ENCODE measurements at places on chromosomes 5 and 9.

DNA sequence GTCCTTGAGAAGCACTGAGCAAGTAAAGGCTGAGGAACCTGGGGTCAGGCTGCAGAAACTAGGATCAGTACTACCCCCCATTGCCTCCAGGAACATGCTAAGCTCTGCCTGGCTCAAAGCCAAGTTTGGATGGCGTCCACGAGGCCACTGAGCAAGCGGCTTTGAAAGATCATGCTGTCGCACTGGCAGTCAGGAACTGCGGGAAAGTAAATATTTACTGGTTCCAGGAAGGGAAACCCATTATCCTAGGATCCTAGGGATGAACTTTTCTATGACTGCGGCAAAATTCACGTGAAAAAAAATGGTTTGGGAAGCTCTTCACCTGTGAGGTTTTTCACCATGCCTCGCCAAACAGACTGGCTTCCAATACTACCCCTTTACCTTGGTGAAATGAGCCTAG lies 75.3 kb upstream of the PJA2 start:
- DNase-seq, result peak; percentile 56

GRCh38 chr5:179912951-179913350 lies 5.3 kb upstream of the TBC1D9B start:
- DNase-seq, result no peak

GRCh38 chr9:11141357-11141756 lies 528.6 kb upstream of the PTPRD start:
- DNase-seq, result no peak

GRCh38 chr5:14414007-14414406 lies 167.6 kb upstream of the OTULINL start:
- no peak for DNase-seq

DNA sequence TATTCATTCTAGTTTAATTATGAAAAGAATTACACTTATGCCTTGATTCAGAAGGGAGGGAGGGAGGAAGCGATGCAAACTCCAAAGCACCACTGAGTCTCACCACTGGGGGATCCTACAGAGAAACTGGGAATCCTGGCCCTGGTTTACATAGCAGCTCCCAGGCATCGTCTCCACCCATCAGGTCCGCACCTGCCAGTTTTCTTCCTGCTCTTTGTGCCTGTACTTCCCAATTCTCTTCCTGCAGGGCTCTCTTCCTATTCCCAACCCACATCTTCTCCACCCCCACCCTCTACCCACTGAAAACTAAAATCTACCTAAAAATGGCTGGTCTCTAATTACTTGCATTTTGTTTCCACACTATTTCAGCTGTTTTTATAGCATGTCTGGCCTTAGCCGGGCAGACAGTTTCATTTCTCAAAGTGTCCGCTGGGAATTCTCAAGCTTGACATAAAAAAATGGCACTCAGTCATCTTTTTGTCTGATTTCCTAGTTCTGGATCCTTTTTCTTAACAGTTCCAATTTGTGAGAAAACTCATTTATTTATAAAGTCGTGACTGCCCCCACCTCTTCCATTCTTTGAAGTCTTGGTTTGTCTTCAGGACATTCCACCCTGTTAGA lies 1.6 kb upstream of the TNIP1 start:
- DNase-seq, result no peak

GRCh38 chr5:100790170-100790665 lies 112.9 kb downstream of the ST8SIA4 start:
- no peak for DNase-seq

DNA sequence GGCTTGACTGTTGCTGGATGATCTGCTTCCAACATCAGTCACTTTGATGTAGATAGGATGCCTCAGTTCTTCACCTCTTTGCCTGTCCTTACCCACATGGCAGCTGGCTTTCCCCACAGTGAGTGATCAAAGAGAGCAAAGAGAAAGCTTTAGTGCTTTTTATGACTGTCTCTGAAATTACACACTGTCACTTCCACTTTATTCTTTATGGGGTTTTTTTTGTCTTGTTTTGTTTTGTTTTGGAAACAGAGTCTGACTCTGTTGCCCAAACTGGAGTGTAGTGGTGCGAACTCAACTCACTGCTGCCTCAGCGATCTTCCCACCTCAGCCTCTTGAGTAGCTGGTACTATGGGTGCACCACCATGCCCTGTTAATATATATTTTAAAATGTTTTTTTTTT lies 32.4 kb upstream of the C5orf24 start:
- DNase-seq, result no peak

DNA sequence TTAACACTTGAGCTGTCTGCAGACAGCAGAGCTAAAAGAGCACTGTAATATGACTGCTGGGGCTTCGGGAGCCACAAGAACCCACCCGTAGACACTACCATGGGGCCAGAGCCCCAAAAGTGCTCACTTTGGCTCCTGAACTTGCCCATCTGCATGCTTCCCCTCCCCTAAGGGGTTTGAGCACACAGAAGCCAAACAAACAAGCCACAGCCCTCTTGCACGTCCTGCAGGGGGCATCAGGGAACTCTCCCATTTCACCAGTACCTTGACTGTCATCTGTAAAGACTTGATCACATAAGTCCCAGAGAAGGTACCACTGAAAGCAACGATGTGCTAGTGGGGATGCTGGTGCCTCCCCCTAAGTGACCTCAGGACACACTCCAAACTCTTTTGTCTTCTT lies 681.8 kb downstream of the SEMA5A start:
- no peak for DNase-seq

DNA sequence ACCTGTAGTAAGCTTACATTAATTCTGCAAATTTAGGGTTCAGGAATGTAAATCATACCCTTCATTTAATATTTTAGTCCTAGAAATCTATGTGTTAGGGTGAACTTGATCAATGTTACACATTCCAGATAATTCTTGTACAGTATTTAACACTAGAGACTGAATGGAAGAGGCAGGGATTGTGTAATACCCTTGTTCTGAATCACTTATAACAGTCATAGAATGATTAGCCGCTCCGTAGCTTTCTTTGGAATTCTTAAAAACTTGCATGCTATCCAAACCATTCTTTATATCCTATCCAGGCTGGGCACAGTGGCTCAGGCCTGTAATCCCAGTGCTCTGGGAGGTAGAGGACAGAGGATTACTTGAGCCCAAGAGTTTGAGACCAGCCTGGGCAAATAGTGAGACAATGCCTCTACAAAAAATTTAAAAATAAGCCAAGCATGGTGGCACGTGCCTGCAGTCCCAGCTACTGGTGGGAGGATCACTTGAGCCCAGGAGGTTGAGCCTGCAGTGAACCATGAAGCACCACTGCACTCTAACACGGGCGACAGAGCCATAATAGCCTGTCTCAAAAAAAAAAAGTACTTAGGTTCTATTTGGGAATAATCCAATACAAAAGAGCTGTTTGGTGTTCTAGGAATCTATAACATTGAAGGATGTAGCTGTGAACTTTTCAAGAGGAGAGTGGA lies 8.3 kb downstream of the ZNF483 start:
- DNase-seq, result no peak

- no peak for DNase-seq
Observed at GRCh38 chr9:28267351-28267750, 694.1 kb upstream of the C9orf72 start.

DNA sequence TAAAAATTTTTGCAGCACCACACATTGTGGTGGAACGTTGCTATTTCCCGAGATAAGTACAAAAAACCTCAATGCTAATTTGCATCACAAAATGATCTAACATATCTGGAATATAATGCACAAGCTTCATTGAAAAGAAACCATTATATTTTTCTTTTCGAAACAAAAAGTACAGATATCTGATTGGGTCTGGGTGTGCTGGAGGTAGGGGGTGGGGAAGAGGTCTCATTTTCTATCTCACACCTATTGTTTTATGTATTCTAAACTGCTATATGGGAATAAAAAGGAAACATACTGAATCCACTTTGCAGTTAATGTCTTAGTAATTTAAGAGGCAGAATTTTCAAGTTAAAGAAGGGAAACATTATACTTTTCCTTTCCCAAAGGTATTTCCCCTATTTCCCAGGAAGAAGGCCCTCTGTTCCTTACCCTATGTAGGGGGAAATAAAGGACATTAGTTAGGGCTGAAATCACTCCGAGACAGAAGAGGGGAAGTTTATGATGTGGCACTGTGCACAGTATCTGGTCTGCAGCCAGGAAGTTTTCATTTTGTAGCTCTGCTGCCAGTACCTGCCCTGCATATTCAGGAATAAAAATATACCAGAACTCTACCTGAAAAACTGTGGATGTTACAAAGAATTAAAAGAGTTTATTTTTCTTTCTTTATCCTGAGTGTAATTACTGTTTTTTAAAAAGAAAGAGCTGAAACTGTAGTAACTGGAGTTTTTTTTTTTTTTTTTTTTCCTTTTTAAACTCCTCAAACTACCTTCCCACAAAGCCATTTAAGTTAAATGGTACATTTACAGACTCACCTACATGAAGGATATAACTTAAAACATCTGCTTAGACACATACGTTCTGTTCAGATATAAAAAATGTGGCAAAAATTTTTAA lies 7.4 kb downstream of the MEF2C start:
- no peak for DNase-seq

DNA sequence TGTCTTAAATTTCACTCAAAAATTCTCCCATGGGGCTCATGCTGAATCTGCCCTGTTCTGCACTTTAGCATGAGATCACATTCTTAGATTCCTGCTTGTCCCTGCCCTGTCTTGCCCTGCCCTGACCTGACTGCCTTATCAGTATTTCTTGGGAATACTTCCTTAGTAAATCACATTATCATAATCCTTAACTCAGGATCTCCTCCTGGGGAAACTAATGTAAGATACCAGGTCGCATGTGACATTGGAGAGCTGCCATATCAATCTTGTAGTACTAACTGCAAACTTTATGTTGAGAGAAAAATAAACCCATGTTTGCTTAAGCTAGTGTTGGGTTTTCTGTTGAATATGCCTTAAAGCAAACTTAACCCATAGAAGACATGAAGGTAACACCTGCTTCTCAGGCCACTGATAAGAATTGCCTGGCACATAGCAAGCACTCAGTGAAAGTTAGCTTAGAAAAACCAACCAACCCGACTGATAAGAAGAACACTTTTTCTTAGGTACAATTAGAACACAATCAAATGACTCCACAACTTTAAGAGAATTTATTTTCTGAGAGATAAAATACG lies 53.3 kb downstream of the IL33 start:
- no peak for DNase-seq

GRCh38 chr9:36033788-36034187 lies 2.9 kb upstream of the RECK start:
- DNase-seq, result no peak

- no peak for DNase-seq
Observed at GRCh38 chr5:180041301-180042274, 30.0 kb downstream of the RNF130 start.

DNA sequence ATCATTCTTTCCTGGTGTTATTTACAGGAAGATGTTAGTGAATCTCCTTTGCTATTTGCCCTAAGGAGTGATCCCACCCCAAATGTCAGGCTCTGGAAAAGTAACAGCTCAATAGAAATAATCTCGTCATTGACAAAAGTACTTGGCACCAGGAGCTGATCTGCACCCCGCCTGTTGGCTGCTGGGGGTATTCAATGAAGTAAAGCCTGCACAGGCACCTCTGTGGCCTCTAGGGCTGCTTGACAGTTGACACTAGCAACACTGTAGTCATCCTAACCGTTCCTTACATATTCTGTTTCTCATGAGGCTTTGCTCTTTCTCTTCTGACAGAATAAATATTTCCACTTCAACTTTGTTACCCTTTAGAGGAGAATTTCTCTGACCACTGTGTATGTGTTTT lies 103.4 kb downstream of the DOCK2 start:
- DNase-seq, result no peak

DNA sequence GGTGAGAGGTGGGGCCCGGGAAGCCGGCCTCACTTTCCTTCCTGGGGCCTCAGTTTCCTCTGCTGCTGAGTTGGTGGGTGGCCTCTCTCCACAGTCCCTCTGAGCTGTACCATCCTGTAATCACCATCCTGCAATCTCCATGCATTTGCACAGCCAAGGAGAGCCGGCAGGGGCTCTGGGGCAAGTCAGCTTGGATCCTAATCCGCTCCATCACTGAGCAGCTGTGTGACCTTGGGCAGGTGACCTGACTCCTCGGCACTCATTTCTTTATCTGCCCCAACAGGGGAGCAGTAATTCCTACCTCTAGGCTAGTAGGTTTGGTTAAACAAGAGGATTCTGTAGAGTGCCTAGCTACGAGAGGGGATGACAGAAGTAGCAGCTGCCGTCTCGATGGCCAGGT lies 88.2 kb upstream of the ZNF618 start:
- DNase-seq, result no peak

GRCh38 chr9:95854386-95855020 lies 21.0 kb upstream of the ERCC6L2 start:
- DNase-seq, result no peak

- no peak for DNase-seq
Observed at GRCh38 chr5:1959725-1960581, 77.2 kb upstream of the IRX4 start.

DNA sequence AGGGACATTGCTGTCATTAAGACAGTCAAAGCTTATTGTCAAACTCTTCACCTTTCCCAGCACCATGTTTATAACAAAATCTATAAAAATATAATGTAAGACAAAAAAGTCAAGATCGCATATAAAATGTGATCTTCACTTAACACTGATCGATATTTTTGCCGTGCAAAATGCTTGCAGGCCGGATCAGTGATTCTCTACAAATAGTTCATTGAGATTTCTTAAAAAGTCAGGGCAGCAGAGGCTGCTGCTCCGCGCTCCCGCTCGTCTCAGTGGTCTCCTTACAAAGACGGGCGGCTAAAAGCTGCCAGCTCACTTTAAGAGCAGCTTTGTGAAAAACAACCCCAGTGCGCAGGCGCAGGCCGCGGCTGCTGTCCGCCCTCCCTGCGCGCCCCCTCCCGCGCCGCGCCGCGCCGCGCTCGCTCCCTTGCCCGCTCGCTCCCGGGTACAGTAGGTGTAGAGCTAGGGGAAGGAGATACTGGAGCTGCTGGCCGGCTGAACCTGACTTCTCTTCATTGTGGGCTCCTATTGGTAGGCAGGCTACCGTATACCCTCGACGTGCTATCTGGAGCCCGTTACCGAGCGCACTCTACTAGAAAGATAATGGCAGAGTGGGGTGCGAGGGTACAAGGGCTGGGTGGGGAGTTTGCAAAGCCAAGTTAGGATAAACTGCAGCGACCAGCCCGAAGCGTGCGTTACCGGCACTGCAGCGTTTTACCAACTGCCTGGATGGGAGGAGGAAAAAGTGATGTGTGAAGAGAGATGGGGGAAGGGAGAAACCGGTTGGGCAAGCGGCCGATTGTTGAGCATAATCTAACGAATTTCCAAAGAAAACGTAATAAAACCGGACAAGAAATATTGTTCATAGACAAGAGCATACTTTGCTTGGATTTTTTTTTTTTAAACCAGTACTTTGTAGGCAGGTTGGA lies at the start of gene ARRDC3:
Gene ARRDC3 (minus strand): TSS at position 291 of the 929 bp plus-strand sequence. CDS start 225 bp downstream, at position 66.
- peak; percentile 94 for DNase-seq

DNA sequence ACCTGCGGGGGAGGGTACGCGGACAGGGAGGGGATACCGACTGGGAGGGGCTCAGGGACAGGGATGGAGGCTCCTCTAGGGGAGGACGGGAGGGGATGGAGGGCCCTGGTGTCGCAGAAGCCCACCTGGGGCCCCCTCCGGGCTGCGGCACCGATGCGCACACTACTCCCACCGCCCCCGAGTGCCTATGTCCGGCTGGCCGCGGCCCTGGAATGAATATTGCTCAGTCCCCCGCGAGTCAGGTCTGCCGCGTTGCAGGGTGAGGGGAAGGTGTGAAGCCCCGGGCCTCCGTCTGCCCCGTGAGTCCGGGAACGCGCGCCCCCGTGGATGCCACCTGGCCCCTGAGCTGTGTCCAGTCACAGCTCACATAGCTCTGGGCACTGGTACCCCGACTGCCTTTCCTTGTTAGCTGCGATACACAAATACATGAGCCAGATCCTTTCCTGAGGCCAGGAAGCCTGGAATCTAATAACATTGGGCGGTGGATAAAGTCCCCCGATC lies 44.5 kb upstream of the PRSS3 start:
- DNase-seq, result no peak
